CD8-positive, alpha-beta memory T cell (primary cell): ENCODE measurements at places on chromosomes 12 and 14. TPM values are rescaled to one million over a fixed set of nuclear protein-coding genes. Genes with fewer than 3 reads are reported as not detected.

The LRP10 gene
- total RNA-seq, result 33.4 TPM

GRCh38 chr14:74080820-74081460 lies 3.3 kb downstream of the ALDH6A1 start:
- DNase-seq, result no peak

The ARHGEF40 gene
- total RNA-seq, result 0.39 TPM

- no peak for DNase-seq
Measured at GRCh38 chr12:26027401-26027800, 68.9 kb downstream of the RASSF8 start.

DNA sequence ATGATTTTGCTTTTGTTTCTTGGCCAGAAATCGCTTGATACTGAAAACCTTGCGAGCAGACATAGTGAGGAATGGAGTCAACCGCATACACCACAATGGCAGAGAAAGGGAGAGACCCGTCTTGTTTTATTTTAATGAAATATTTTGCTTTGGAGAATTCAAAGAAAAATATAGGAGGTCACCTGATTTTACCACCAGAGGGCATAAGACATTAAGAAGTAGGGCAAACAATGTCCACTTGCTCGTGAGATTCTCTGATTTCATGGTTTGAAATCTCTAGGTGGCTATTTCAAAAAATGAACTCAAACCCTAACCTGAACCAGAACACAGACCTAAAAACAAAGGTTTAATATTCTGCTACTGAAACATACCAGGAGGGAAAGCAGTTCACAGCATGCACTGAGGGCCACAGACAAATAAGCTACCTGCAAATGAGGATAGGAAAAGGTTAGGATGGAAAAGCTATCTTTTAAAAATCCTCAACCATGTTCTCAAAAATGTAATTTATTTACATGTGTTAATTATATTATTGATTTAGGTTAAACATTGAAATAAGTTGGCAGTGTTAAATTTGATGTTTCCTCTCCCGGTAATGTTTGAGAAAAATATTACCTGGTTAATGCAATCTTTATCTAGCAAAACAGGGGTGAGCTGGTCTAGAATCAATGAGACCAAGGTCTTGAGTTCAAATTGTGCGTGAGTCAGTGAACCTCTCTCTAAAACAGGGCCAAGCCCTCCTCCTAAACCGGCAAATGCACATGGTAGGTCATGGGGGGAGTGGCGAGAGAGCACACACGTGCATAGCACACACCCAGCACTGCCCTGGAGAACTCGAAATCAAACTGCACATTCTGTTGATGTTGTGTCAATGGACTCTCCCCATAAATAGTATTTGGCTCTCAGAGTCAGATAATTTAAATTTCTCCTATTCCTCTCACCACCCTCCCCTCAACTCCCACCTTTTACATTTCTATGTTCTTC lies 12.5 kb downstream of the IFNG-AS1 start:
- no peak for DNase-seq

GRCh38 chr12:132592282-132592970 lies 18.0 kb downstream of the LRCOL1 start:
- peak; percentile 43 for DNase-seq

- no peak for DNase-seq
Measured at GRCh38 chr12:63394983-63395382, 244.0 kb upstream of the AVPR1A start.

DNA sequence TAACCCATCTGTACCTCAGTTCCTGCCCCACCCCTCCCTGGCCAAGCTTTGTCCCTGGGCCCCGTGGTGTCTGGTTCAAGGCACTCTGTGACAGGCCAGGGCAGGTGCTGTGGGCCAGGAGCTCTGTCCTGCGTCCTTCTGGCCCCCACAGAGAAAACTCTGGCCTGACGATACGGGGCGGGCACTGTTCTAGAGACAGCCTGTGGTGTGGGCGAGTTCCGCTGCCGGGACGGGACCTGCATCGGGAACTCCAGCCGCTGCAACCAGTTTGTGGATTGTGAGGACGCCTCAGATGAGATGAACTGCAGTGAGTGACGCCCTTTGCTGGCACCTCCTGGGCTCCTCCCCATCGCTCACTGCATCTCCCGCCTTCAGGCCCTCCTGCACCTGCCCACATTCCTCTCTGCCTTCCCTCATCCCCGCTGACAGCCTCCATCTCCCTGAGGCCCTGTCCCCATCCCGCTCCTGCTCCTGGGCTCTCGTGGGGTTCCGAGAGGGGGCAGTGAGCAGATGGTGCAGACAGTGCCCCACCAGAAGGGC lies 22.8 kb upstream of the NXPH4 start:
- DNase-seq, result no peak

GRCh38 chr12:130511285-130511684 lies 173.6 kb downstream of the PIWIL1 start:
- DNase-seq, result no peak

GRCh38 chr12:121781998-121782979 lies 11.2 kb downstream of the RHOF start:
- DNase-seq, result peak; percentile 52

The LAG3 gene
- total RNA-seq, result 236 TPM
